ENCODE measurements at places on chromosomes 1 and 21.

- peak; percentile 61 for DNase-seq
Observed at GRCh38 chr21:15514073-15514946, 215.5 kb upstream of the USP25 start.

- no peak for DNase-seq
Observed at GRCh38 chr1:27669876-27670275, 2.1 kb downstream of the IFI6 start.

GRCh38 chr1:231311720-231312431, 25.8 kb downstream of the EXOC8 start:
- DNase-seq: no peak

- DNase-seq: no peak
Observed at GRCh38 chr1:18721041-18721440, 90.4 kb downstream of the PAX7 start.

GRCh38 chr1:248596615-248597014, 885 bp downstream of the OR2T10 start:
- no peak for DNase-seq

DNA sequence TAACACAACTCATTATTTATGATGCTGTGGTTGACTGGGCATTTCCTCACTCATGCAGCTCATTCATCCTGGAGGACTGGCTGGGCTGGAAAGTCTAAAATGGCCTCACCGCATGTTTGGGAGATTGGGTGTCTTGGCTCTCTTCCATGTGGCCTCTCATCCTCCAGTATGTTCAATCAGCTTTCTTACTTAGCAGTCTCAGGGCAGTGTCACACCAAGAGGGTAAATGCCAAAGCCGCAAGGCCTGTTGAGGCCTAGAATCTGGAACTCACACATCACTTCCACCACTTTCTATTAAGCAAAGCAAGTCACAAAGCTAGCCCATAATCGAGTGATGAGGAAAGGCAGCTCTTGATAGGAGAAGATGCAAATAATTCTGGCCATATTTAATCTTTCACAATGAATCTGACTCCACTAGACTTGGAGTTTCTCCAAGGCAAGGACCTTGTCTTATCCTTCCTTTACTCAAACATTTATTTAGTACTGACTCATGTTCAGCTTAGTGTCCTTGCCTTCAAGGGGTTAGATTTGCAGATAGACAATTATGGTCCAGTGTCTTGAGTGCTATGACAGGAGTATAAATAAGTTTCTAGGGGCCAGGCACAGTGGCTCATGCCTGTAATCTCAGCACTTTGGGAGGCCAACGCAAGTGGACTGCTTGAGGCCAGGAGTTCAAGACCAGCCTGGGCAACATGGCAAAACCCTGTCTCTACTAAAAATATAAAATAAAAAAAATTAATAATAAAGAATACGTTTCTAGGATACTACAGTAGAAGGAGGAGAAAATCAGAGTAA, 45.1 kb downstream of the TMEM53 start:
- no peak for DNase-seq

GRCh38 chr1:78840453-78841271, 165.9 kb downstream of the ADGRL4 start:
- DNase-seq: no peak

DNA sequence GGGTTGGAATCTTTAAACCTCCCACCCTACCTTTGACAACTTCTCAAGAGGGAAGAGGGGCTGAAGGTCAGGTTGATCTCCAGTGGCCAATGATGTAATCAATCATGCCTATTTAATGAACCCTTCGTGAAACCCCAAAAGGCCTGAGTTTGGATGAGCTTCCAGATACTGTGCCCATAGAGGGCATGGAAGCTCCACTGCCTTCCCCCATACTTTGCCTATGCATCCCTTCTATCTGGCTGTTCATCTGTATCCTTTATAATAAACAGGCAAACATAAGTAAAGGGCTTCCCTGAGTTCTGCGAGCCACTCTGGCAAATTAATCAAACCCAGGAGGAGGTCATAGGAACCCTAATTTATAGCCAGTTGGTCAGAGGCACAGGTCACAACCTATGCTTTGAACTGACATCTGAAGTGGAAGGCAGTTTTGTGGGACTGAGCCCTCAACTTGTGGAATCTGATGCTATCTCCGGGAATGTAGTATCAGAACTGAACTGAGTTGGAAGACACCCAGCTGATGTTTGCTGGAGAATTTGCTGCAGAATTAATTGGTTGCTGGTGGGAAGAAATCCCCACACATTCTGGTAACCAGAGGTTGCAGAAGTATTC, 24.8 kb downstream of the S100A10 start:
- no peak for DNase-seq

DNA sequence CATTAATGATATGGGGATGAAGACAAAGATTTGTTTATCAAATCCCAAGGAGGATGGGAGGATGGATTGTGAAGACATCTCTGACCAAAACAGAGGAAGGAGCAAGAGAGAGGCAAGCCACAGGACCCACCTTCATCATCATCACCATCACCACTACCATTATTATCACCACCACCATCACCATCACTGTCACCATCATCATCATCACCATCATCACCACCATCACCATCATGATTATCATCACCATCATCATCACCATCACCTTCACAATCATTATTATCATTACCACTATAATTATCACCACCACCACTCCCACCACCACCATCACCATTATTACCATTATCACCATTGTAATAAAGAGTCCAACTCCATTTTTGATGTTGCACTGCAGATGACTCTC, 482.5 kb downstream of the PTPRU start:
- DNase-seq: no peak

GRCh38 chr1:39268112-39268581, 63.7 kb downstream of the MACF1 start:
- peak; percentile 10 for DNase-seq

GRCh38 chr1:51651552-51651942, 34.7 kb downstream of the OSBPL9 start:
- DNase-seq: no peak

DNA sequence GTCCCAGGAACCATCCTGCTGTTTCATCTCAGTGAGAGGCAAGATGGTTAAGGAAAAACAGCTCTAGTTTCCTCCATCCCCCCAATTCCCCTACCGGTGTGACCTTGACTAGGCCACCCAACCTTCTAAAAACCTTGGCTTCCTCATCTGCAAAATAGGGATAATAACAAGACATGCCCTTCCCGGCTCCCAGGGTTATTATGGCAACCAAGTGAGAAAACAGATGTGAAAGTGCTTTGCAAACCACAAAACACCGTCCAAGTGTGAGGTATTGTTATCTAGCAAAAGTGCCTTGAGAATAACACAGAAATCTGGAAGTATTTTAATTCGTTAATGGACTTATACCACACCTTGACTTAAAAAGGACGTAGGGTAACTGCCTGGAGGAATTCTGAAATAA, 62.7 kb downstream of the ITPKB start:
- DNase-seq: no peak

- DNase-seq: no peak
Observed at GRCh38 chr1:209855623-209856022, 27.9 kb downstream of the UTP25 start.

DNA sequence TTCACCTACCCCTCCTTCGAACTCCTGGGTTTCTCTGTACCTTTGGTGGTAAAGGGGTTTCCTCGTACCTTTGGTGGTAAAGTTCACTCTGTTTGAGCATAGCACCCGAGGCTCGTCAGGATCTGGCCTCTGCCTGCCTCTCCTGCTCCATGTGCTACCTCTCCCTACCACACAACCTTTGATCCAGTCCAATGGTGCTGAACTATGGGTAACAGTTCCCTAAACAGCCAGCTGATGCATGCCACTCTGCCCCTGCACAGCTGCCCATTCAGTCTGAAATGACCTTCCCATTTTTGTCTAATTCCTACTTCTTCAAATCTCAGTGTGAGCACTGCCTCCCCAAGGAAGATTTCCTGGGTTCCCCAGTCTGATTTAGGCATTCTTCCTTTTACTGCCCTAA, 14.0 kb downstream of the OVAAL start:
- no peak for DNase-seq

All from CD4-positive, alpha-beta T cell treated with Interleukin-15 for 4 hours (primary cell).